ENCODE measurements at places on chromosomes 12 and 14.

- peak; percentile 20 for DNase-seq
Observed at GRCh38 chr12:94427501-94428381, 31.9 kb downstream of the CEP83 start.

DNA sequence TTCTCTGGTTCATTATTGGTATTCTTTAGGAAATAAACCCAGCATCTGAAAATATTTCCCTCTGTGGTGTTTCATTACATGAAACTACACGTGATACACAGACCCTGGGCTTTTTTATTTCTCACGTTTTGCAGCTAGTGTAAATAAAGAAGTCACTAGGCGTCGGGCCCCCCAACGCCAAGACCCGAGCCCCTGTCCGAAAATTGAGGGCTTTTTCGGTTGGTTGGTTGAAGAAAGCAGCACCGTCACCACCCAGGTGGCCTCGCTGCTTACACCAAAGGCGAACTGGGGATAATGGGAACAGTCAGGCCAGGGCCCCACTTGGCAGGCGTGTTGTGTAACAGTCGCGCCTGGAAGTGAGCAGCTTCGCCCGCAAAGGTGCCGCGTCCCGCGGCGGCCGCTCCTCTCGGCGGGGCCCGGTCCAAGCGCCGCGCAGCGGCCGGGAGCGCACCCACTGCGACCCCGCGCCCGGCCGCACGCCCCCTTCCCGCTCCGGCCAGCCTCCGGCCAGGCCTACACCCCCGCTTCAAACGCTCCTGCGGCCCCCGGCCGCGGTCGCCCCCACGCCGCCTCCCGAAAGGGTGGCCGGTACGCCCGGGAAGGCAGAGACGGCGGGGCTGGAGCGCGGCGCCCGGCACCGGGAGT is 1.2 kb downstream of the DUSP16 start:
- DNase-seq, result no peak

DNA sequence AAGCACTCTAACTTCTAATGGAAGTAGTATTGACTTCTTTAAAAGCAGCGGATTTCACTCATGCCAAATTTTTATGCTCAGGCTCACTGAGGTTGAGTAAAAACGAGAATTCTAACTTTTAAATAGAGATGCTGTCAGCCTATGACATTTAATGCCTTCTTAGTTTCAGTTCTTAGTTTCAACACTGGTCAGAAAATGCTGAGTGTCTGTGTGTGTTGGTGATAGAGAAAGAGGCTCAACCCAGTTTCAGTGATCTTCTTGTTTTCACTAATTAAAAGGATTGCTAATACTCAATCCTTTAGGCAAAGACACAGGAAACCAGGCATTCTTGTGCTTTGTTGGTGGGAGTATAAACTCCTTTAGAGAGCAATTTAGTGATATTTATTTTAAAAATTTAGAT is 31.0 kb downstream of the PEBP1 start:
- no peak for DNase-seq

DNA sequence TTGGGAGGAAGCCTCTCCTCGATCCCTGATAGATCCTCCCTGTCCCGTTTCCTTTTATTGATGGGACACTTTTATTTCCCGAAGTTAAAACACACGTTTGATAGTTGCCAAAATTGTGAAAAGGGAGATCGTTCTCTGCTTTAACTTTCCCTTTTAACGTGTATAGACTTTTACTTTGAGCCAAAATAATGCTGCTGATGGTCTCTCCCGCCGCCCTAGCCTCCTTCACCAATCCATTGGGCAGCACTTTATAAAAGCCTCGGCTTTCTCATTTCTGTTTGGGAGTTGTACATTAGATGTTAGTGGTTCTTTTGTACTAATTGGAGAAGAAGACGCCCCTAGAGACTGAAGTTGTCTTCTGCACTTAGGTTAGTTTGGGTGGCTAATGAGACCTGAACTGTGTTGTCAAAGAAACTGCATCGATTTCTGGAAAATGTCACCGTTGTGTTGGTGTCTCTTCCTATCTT is 1.4 kb downstream of the TMTC2 start:
- no peak for DNase-seq

GRCh38 chr14:34018125-34018524 is 67.3 kb upstream of the EGLN3 start:
- no peak for DNase-seq

GRCh38 chr14:65920996-65921395 is 508.5 kb downstream of the FUT8 start:
- DNase-seq, result no peak

DNA sequence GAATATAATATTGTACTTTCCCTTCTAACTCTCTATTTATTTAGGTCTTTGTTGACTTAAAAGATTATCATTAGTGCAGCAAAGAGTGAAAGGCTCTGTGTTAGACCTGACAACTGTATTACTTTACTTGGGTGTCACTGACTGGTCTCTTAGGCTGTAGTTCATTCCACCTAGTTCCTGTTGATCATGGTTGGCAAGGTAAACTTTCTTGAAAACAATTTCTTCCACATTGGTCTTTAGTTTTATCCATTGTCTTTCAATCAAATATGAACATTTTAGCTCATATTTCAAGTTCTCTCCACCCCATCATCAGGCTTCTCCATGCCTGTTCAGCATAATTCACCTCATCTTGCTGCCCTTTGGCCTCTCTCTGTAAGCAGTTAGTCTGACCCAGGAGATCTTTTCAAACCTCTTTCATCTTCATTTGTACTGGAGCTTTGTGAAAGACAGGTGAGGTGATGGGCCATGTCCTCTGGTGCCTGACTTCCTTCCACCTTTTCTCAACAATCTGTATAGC is 32.1 kb upstream of the PPM1H start:
- DNase-seq, result no peak

DNA sequence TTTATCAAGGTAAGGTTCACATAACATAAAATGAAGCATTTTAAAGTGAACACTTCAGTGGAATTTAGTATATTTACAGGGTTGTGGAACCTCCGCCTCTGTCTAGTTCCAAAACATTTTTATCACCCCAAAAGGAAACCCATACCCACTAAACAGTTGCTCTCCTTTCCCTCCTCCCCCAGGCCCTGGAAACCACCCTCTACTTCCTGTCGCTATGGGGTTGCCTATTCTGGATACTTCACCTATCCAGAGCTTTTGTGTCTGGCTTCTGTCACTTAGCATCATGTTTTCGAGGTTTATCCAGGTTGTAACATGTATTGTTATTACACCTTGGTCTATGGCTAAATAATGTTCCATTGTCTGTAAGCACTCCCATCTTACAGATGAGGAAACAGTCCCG is 27.7 kb upstream of the ZFP36L1 start:
- DNase-seq, result no peak

DNA sequence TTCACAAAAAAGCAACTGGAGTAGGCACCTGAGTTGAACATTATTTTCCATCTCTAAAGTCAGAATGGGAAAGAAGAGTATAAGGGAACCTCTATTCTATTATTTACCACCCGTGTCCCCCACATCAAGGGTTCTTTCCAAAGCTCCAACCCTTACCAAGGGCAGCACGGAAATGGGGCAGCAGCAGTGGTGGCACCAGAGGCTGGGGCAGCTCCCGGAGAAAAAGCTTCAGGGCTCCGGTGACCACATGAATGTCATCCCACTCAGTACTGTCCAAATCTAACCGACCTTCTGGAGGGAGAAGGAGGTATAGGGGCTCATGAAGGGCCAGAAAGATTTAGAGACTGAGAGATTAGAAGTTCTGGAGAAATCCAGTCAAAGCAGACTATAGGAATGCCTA is 5.8 kb downstream of the ARHGAP9 start:
- DNase-seq, result no peak

DNA sequence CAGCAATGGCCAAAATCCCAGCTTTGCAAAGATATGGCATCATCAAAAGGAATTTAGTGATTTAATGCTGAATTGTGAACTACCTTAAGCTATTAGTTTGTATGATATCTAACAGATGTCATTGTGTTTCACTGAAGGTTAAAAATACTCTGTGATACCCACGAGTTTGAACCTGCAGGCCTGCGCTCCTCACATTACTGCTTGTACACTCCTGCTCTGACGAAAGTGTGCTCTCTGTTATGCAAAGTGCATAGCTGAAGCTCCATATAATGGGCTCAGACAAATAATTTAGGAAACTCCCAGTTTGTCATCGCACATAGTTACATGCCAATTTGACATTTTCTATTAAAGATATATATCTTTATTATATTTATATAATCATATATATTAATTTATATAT is 52.2 kb downstream of the SPPL3 start:
- no peak for DNase-seq

- DNase-seq, result no peak
Observed at GRCh38 chr12:63915105-63915800, 70.8 kb downstream of the SRGAP1 start.

DNA sequence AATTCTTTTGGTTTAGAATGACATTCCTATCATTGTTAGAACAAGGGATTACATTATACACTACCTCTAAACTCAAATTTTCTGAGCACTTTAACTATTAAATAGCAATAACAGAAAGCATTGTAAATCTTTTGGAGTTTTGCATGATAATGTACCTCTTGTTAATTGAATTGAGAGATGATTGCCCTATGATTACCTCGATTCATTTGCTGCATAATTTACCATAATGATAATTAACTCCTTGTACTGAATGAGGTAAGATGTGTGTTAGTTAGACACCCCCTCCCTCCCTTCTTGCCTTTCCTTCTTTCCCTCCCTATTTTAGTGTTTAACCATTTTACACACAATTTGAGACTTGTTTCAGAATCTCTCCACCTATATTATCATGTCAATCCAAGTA is 469.2 kb downstream of the DIO2 start:
- no peak for DNase-seq

GRCh38 chr12:96441816-96442215 is 41.6 kb upstream of the CDK17 start:
- DNase-seq, result no peak

DNA sequence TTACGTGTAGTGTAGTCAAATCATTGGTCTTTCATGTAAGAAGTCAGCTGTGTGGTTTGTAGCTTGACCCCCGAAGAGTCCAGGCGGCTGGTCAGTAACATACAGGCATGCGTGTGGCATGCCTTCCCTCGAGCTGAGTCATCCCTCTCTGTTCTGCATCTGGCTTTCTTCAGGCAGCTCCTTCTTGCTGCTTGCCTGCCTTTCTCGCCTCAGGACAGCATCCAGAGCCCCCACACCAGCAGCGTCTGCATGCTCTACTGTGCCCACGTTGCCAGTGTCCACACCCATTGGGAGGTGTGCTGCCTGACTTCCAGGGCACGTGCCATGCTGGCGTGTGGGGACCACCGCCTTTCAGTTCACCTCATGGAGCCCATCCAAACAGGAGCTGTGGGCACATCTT is 96.8 kb downstream of the EP400 start:
- DNase-seq, result peak; percentile 89

GRCh38 chr12:4386801-4387200 is 7.3 kb upstream of the FGF23 start:
- DNase-seq, result no peak

GRCh38 chr12:123761841-123762714 is at the start of gene DNAH10:
TSS of gene DNAH10 (plus strand) at chr12:123762301. CDS start at chr12:123762337, 36 bp downstream.
- no peak for DNase-seq

- no peak for DNase-seq
Observed at GRCh38 chr12:94225947-94226630, 77.7 kb downstream of the PLXNC1 start.

DNA sequence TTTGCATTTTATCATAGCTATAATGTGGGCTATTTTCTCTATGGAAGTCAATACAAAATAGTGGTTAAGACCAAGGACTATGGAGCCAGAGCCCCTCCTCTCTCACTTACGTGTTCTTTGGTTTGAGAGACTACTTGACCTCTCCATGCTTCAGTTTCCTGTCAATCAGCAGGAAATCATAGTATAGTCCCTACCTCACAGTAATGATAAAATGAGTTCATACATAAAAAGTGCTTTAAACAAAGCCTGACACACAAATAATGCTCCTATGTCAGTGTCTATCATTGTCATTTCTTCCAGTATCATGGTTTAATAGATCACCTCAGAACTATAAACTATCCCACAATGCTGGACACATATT is 90.4 kb downstream of the MED13L start:
- DNase-seq, result no peak

All from non-pigmented ciliary epithelial cell (primary cell).